ENCODE measurements at places on chromosomes 12 and 14.

GRCh38 chr12:124676714-124677462, 109.5 kb upstream of the NCOR2 start:
- no peak for DNase-seq

DNA sequence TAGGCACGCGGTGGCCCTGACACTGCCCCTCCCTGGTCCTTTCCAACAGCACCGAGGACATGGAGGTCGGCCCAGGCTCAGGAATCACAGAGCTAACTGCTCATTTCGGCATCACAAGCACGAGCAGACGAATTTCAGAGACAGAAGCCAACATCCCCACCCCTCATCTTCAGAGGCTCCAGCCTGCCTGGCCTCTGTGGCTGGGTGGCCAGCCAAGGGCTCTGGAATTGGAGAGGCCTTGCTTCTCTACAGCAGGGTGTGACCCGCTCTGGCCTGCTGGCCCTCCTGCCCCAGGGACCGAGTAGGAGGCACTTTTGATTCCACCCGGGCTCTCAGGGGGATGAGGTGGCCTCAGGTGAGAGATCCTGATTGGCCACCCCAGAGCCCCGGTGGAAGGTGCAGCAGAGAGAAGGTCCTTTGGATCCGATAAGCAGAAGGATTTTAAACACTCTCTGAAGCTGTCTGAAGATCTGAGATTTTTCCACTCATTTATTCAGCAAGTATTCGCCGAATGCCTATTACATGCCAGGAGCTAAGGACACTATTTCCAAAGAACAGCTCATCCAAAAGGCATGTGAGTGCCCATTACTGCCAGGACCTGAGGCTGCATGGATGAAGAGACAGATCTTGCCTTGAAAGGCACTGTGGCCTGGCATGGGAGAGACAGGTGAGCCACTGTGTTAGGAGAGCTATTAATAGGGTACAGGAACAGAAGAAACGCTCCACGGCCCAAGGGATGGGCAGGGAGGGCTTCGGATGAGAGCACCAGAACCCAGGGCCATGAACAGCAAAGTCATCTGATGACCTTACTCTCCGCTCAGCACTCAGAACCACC, 10.2 kb downstream of the BAG5 start:
- DNase-seq = no peak

DNA sequence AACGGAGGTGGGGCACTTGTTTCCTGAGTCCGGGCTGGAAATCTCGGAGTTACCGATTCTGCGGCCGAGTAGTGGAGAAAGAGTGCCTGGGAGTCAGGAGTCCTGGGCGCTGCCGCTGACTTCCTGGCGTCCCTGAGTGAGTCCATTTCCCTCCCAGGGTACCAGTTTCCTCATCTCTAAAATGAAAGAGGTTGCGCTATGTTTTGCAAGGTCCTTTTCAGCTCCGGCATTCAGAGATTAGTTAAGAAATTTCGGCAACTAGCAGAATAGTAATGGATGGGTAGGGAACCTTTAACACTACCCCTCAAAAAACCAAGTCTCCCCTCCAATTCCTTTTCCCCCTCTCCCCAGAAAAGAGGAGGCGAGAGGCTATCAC, 724 bp downstream of the BLOC1S1 start:
- no peak for DNase-seq

GRCh38 chr12:103827911-103828391, 13.1 kb downstream of the NT5DC3 start:
- no peak for DNase-seq

DNA sequence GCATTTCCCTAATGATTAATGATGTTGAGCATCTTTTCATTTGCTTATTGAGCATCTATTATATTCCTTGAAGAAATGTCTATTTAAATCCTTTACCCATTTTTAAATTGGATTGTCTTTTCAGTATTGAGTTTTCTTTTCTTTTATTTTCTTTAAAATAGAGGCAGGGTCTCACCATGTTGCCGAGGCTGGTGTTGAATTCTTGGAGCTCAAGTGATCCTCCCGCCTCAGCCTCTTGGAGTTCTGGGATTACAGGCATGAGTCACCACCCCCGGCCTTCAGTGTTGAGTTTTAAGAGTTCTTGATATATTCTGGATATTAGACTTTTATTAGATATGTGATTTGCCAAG, 73.3 kb upstream of the HECTD1 start:
- DNase-seq = no peak

DNA sequence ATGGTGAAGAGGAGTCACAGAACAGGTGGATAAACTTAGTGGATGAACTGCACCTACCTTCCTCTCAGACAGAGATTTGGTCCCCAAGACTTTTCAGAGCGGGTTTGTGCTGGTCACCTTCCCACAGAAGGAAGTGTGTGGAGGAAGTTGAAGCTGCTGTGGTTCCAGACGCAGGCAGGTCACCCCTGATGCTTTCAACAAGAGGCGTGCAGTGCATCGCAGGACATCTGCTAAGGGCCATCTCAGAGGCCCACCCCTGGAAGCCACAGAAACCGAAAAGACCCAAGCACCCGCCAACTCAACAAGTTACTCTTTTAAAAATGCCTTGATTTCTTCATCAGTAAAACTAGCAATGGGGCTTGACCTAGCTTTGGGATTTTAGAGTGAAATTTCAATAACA, 1.0 kb upstream of the GPX2 start:
- no peak for DNase-seq

DNA sequence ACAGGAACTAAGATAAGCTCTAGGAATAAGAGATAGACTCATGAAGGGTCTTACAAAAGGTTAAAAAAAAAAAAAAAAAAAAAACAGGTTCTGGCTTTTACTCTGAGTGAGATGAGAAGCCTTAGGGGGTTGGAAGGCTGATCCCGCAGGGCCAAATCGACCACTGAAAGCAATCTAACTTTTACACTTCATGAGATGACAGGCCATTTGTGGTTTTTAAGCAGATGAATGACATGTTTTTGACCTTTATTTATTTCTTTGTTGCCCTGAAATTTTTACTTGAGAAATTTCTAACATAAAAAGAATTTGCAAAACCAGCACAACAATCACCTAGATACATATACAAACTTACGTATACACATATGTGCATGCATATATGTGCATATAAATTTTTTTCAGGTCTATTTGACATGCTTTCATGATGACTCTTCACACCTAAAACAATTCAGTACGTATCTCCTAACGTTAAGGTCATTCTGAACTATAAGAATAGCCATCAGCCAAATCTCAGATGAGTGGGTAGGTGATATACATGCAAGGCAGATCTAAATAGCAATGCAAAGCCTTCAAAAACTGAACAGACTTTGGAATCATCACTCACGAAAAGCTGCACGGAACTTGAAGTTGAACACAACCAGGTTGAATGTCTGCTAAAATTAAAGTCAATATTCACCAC, 87.0 kb downstream of the R3HDM2 start:
- DNase-seq = no peak

DNA sequence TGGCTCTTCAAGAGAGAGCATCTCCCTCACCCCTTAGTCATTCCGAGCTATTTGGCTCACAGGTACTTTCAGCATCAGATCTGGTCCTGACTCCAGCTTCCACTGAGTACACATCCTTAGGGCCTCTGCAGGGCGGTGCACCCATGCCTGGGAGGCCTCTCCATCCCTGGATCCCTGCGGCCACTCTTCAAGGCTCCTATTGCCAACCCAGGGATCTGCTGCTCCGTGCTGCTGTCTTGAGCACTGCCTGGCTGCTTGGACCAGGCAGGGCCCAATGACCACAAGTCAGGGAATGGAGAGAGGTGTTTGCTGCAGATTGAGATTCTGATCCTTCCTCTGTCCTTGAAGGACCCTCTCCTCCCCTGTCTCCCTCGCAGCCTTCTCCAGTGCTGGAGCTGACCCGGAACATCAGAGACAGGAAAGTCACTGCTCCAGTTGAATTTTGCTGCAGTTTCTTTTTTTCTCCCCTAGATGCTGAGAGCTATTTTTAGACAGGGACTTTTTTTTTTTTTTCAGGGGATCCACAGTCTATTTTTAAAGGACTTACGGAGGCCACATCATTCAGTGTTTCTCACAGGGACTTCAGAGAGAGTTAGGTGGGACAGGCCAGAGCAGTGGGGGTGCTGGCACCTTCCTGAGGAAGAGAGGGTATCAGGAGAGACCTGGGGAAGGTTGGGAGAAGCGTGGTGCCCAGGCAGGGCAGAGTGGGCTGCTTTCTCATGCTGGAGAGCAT, 50.1 kb upstream of the KCNA1 start:
- no peak for DNase-seq

- no peak for DNase-seq
Observed at GRCh38 chr12:13258197-13258596, 61.7 kb downstream of the EMP1 start.

GRCh38 chr12:125003021-125003420, 9.6 kb downstream of the BRI3BP start:
- no peak for DNase-seq

DNA sequence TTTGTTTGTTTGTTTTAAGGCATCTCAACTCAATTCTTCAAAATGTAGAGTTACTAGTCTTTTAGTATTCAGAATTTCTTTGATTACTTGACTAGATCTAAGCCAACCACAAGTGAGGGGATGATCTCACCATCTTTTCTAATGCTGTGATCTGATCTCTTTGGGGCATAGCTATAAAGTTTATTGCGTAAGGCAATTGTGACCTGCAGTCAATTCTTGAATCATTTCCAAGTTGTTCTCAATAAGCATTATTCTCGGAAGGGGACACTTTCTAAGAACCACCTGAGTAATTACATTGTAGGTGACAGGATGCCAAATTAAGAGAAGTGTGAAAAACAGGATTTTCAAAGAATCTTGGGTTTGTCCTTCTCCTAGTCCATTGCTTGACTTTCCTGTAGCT, 13.1 kb downstream of the DACT1 start:
- no peak for DNase-seq
